Kidney tubule cell (primary cell): ENCODE measurements at places on chromosomes 1 and 21.
A peak's percentile ranks its signal among the peaks of the same experiment; 100 is the strongest.

GRCh38 chr1:160429702-160430535 is 29.6 kb downstream of the VANGL2 start:
- no peak for DNase-seq

GRCh38 chr1:9410737-9411297 is 118.1 kb downstream of the SPSB1 start:
- DNase-seq = no peak

DNA sequence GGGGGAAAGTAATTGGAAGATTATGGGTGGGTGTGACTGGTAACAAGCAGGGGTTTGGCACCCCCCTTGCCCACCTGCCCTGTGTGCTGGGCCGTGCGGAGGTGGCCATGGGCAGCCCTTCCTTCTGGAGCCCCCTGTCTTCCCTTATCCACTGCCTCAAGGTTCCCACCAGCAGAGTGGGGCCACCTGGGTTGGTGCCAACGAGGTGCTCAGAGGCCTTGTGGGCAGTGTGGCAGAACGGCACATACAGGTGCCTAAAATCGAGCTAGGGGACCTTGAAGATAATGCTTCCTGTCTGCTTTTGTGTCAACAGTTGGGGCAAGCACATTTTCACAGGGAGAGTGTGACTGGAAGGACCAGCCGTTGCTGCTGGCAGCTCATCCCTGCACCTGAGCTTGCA is 161.8 kb downstream of the PCBP3 start:
- no peak for DNase-seq

GRCh38 chr1:110597966-110598365 is 8.2 kb downstream of the KCNA2 start:
- no peak for DNase-seq

DNA sequence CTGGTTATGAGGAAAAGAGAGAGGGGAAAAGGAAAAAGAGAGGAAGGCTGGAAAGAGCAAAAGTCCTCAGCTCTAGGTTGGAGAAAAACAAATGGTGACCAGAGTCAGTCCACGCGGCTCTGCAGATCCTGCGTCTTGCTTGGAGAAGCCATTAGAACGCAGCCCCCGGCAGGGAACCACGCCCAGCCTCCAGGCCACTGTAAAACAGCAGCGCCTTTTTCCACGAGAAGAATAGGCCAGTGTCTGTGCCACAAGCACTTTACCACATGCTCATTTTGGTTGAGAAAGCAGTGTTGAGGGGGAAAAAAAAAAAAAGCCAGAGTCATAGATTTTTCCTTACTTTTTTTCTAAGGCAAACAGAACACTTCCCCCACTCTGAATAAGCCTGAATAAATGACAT is 846.9 kb upstream of the ADAMTS5 start:
- no peak for DNase-seq

DNA sequence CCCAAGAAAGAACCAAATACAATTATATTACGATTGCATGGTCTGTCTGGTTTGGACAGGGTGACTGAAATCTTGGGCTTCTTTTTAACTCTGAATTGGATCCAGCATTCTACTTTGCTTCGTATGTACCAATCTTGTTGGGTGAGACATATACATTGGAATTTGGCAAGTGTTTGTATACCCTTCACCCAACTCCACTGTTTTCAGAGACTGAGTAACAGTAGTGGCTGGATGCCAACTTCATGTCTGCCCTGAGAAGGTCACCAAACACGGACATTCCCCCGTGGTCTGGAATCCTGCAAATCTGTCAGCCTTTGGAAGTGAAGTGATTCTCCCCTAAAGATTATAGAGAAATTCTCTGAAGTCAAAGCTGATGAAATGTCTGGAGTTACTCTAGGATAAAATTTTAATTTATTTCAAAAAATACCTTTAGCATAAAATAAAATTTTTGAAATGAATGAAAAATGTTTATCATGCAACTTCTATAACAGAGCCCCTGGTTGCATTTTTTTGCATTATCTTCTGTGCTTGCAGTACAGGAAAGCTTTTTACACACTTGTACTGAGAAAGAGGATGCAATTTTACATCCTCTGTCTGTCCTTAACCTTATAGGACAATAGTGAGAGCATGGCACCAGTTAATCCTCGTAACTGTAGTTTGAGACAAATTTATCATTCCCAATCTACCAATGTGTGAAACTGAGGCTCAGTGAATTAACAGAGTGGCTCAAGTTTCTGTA is 201.8 kb downstream of the DISC1 start:
- peak; percentile 98 for DNase-seq

DNA sequence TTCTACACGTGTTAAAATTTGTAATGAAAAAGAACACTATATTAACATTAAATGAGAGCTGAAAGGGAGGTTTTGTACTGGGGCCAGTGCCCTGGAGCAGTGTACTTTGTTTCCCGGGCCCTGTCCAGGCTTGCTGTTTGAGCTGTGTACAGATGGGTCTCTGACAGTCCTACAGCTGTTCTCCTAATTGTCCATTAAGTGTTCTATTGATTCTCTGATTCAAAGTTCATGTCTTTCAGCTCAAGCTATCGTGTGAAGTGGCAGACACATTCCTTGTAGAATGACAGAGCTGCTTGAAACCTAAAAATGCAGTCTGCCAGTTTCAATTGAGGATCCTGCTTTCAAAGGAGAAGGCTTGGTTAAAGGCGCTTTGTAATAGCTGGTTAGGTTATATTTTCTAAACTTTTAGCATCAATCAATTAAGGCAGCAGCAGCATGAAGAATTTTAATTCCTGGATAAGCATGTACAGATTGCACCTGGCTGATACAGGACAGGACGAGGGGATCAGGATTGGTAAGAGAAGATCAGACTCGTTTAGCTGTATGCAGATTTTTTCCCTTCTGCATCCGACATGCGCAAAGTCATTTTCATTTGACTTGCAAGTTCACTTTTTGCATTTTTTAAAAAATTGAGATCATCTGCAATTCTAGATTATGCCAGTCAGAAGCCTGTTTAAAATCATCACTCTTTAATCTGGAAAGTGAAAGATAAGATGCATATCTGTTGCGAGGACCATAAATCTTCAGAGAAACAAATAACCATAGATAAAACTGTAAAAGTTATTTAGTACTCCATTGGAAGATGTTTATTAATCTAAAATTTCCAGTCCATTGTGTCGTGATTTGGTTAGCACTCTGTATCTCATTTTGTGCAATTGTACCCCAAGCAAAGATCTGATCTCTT is 98.5 kb downstream of the ATG4C start:
- no peak for DNase-seq

DNA sequence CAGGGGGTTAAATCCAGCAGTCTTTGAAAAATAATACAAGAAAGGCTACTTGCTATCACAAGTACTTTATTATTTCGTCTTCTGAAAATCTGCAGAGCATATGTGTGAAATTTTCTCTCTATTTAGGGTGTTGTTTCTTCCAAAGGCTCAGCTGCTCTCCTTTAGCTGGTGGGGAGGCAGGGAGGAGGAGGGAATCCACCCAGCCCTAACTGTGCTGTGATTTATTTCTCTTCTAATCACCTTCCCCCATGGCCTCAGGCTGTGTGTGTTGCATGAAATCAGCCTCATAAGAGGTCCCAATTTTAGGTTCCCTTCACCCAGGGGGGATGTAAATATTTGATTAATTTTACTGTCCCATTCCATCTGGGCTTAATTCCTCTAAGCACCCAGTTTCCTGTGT is 77.6 kb upstream of the PGBD5 start:
- DNase-seq = no peak

DNA sequence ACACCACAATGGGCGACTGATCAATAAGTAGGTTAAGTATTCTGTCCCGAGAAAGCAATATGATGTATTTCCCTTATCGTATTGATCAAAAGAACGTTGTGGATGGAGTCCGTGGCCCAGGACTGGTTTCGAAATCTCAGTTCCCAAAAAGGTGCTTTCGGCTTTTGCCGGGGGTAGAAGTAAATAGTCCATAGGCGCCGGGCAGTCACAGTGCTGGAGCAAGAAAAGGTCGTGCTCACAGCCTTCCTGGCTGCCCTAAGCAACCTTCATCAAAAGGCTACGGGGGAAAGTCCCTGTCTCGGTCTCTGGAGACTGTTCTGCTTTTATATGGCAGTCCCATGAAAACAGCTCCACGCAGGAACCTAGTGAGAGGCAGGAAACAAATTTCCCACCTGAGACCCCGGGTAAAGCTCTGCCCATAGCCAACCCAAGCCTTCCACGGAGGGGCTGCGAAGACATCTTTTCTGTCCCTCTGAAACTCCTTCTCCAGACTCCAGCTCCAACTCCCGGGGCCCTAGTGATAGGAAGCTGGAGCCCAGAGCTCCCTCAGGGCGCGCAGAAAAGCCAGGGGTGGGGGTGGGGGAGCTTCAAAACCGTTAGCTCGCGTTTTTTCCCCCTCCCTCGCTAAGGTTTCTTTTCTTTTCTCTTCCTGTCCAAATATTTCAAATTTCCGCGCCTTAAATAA is 7.0 kb downstream of the CDKN2C start:
- DNase-seq = peak; percentile 49

DNA sequence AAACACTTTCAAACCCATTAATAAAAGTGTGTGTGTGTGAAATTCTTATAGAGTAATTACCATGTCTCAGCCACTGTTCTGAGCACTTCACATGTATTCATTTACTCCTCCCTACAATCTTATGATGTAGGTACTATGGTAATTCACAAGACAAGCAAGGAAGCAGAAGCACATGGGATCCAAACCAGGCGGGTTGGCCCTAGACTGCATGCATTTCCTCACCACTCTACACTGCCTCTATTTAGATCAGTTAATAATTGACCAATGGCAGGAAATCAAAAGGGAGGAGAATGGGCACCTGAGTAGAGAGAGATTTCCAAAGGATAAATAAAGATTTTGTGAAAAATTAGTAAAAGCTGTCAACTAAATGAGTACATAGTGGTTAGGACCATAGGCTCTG is 15.7 kb downstream of the MAP3K21 start:
- peak; percentile 63 for DNase-seq

GRCh38 chr1:226420897-226421296 is 13.0 kb upstream of the PARP1 start:
- DNase-seq = no peak

DNA sequence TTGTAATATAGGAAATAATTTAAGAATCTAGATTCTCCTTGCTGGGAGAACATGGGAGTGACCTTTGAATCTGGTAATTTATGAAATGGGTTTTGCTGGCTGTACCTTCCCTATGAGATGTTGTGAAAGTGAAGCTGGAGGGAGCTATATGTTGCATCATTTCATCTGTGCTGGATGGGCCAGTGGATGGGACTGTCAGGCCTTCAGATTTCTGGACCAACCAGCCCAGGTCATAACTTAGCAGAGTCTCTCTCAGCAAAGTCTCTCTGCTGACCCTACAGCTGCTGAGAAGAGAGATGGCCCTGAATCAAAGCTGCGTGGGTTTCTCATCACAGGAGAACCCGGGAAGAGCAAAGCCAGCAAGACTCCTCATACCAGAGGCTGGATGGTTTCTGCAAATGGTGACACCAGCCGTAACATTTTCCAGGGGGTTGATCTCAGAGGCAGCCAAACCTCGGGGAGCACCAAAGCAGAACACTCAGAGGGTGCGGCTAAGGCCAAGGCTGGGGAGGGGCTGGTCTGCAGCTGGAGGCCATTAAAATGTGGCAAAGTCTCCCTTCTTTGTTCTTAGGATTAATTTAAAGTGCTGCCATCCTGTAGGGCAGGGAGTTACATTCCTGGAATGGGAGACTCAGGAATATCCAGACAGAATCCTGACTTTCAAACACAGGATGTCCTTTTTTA is 18.2 kb upstream of the PTGFRN start:
- DNase-seq = no peak

GRCh38 chr1:170800812-170801211 is 134.5 kb upstream of the MROH9 start:
- no peak for DNase-seq

DNA sequence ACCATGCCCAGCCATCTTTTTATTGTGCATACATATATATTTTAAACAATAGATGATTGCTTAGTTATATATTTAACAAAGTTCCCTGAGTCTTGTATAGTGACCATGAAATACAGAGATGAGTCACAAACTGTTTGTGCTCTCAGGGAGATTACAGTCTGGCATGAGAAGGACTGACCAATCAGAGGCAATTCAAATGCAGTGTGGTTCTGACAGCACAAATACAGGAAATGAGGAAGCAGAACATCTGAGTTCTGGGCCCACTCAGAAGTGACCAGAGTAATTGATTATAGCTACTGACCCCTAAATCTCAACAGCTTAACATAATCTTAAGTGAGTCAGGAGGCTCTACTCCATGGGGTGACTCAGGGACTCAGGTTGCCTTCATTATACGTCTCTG is 534.5 kb downstream of the OMA1 start:
- peak; percentile 53 for DNase-seq

DNA sequence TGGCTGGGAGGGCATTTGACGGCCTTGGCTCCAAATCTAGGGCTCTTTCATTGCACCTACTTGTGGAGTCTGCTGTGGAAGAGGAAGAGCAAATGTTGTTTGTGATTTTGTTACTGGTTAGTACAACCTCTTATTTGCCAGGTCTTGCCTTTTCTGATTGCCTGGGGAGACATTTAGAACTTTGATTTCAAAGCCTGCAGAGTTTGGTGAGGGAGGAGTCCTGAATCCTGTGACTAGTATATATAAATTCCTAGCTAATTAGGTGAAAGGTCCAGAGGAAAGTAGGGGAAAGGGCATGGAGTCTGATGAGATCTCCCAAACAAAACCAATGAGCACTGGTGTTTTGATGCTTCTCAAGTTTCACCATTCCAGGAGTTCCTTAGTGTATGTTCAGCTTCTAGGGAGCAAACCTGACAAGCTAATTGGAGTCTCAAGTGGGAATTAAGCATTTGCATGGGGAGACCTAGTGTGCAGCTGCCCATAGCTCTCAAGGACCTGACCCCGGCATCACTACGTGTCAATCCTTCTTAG is 5.1 kb upstream of the HMGCS2 start:
- peak; percentile 11 for DNase-seq

GRCh38 chr1:71294178-71294577 is 213.3 kb upstream of the ZRANB2 start:
- no peak for DNase-seq

DNA sequence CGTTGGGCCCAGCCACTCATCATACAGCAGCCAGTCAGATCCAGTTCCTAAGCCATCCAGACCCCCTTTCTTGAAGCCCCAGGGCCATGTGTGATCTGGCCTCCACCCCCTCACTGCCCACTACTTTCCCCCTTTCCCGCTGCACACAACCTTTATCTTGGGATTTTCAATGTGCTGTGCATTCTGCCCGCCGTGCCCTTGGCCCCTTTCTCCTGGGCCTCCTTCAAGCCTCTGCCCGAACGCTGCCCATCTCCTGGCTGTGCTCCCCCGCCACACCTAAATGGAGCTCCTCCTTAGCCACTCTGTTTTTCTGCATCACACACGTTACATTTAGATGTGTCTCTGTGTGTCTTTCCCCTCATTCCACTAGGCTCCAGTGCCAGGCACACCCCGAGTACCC is 66.7 kb upstream of the SELENON start:
- no peak for DNase-seq

GRCh38 chr1:112937495-112937894 is 18.5 kb downstream of the SLC16A1 start:
- DNase-seq = no peak
